Natural killer cell treated with Interleukin-12 subunit alpha and Interleukin-12 subunit beta and Interleukin-15 and Interleukin-18, amount 100 ng/mL, for 72 hours (primary cell): ENCODE measurements at places on chromosomes 1 and 21. TPM values are rescaled to one million over a fixed set of nuclear protein-coding genes. Genes with fewer than 3 reads are reported as not detected.
A peak's percentile ranks its signal among the peaks of the same experiment; 100 is the strongest.

- no peak for DNase-seq
Observed at GRCh38 chr1:153646672-153647345, 11.7 kb upstream of the SNAPIN start.

Gene RGS8
- not detected for total RNA-seq

Gene RAB3B
- total RNA-seq = 0.05 TPM

Gene ZRANB2
- 96.0 TPM for total RNA-seq

DNA sequence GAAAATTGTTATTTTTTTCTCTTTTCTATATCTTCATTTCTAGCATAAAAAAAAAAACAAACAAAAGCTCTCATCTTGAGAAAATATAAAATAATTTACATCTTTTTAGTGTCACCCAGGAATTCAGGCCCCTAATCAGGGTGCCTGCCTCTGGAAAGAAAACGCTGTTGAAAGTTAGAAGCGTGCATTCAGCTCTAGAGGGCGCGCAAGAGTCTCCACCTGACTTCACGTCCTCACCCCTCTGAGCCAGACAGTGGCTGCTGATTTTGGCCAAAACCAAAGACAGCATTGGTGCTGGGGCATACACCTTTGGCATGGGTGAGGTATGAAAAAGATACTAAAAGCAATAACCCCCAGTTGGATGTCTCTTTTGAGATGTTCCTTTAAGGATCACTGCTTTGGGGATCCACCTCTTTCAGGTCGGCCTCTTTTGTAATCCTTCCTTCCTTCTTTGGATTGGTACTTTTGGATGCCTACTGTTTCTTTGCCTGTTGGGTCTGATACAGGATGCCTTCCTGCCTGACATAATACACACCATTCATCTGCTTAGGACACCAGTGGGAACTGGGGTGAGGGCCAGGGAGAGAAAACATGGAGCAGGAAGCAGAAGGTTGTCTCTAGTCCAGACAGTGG lies 77.6 kb upstream of the CHRM3 start:
- no peak for DNase-seq

DNA sequence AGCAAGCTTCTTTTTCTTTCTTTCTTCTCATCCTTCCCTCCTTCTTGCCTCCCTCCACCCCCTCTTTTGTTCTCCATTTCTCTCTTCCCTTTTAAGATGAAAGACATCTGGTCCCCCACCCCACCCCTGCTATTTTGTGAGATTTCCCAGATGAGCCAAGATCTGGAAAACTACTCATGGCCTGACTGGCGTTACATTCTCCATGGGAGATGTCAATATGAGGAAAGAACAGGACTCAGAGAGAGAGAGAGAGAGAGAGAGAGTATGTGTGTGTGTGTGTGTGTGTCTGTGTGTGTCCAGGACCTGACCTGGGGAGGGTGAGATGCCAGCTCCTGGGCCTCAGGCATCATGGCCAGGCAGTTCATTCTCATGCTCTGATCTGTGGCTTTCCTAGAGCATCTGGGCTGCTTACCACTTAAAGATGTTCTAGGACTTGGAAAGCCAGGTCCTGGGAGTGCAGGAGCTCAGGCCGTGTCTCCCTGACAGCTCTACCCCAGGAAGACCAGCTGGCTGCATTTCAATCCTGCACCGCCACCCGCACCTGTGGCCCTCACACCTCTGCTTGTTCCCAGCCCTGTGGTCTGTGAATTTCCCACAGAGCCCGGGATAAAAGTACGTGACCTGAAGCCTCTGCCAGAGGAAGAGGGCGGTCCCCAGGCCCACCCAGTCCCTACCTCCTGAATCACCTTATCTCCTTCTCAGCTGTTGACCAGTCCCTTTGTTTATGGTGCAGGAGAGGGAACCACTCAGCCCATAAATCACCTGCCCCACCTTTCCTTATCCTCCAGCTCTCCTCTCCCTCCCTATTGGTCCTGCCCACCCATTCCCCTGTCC lies 3.2 kb upstream of the BEST4 start:
- no peak for DNase-seq

Gene KRTAP10-11
- total RNA-seq = not detected

- no peak for DNase-seq
Observed at GRCh38 chr1:167650269-167651160, 20.5 kb downstream of the RCSD1 start.

DNA sequence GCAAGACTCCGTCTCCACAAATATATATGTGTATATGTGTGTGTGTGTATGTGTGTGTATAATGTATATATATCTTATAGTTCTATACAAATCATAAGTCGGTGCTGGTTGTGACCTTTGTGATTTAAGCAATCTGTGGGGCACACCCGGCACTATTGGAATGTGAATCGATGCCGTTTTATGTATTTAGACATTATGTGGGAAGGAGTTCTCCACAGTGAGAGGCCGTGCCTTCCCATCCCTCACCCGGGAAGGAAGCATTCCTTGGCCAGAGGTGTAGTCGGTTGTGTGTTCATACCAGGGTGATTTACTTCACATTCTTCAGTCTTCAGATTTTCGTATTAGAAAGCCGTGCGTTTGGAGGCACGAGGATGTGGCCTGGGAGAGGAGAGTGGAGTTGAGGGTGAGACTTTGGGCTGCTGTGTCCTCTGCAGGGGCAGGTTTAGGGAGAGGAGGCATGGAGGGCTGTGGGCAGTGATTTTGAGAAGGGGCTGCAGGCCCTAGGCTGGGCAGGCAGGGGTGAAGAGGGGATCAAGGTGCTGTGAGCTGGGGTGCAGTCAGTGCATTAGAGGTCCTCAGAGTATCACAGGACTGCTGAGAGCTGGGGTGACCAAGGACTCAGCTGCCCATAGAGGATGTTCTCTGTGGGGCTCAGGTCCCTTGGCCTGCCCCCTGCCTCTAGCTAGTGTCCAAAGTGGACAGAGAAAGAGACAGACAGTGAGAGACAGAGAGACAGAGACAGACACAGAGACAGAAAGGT lies 57.7 kb downstream of the TRIM11 start:
- DNase-seq = peak; percentile 53

GRCh38 chr1:30164693-30165092 lies 558.7 kb downstream of the MATN1 start:
- DNase-seq = no peak
